Stimulated activated CD4-positive, alpha-beta T cell treated with anti-CD3 and anti-CD28 coated beads, Interleukin-4, amount 100 ng/mL, for 24 hours (primary cell): ENCODE measurements at places on chromosomes 1 and 21.

- peak; percentile 39 for DNase-seq
Observed at GRCh38 chr1:44212355-44213221, 683 bp upstream of the DMAP1 start.

DNA sequence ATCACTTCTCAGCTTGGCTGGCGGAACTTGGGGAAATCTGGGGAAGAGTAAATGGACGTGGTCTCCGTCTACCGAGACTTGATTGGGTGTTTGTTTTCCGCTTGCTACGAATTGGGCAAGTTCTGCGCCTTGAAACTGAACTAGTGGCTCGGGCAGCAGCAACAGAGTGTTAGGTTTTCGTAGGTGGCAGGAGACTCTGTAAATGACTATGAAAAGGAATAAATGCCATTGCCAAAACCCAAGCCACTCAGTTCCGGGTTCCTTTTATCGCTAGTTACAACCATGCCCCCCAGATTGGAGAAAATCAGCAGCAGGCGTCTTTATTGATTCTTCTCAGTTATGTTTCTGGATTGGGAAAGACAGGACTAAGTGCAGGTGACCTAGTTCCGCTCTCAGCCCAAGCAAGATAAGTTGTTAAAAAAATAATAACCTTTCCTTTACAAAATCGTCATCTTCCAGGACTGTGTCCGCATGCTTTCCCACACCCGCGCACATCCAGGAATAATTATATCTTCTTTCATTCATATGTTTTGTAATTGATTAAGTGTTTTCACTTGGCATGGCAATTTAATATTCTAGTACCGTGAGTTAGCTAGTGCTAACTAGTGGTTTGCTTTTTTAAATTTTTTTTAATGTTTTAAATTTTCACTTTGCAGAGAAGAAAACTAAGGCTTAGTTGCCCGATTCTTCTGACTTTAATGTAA is 3.4 kb downstream of the LHX9 start:
- DNase-seq = no peak

DNA sequence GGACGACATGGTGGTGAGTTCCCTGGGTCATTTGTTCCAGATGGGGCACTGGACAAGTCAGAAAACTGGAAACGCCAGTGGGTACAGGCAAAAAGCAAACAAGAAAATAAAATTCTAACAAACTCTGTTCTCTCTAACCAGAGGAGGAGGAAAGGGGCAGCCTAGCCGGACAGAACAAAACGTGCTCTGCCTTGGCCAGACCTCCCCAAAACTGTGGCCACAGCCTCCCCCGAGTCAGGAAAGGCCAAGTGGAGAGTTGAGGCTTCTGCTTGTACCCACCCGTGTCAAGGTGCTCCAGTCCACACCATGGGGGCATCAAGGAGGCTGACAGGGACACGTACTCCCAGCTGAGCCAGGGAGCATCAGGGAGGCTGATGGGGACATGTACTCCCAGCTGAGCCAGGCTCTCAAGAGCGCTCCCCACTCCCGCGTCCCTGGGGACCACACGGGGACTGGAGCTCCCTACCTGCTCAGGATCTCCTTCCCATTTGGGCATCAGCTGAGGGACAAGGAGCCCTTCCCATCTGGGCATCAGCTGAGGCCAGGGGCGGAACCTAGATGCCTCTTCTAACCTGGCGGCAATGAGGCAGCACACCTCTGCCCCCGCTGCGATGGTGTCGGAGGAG is 154.8 kb upstream of the COL6A1 start:
- DNase-seq = no peak

- no peak for DNase-seq
Observed at GRCh38 chr1:111587509-111588174, 31.9 kb upstream of the RAP1A start.

DNA sequence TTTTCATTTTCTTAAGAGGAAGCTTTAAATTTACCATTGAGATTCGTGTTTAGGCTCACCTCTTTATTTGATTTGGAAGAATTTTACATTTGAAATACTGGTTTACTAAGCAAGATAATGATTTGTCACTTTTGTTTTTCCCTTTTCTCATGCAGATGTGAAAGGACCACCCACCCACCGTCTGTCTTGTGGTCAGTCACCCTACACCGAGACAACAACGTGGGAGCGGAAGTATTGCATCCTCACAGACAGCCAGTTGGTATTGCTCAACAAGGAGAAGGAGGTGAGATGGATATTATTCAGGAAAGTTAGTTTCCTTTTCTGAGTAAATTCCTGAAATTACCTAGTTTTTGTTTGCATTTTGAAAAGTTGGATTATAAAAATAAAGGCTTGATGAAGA is 189.5 kb downstream of the RASAL2 start:
- DNase-seq = no peak

DNA sequence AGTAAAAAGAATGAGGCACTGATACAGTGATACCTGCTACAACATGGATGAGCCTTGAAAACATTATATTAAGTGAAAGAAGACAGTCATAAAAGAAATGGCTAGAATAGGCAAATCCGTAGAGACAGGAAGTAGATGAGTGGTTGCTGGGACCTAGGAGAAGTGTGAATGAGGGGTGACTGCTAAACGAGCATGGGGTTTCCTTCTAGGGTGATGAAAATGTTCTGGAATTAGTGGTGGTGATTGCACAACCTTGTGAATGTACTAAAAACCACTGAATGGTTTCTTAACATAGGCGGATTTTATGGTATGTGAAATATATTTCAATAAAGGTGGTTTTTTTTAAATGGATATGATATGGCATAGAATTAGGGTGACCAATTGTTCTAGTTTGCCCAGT is 12.6 kb upstream of the SERINC2 start:
- DNase-seq = no peak

- DNase-seq = peak; percentile 22
Observed at GRCh38 chr21:36747815-36748383, 49.0 kb downstream of the SIM2 start.

DNA sequence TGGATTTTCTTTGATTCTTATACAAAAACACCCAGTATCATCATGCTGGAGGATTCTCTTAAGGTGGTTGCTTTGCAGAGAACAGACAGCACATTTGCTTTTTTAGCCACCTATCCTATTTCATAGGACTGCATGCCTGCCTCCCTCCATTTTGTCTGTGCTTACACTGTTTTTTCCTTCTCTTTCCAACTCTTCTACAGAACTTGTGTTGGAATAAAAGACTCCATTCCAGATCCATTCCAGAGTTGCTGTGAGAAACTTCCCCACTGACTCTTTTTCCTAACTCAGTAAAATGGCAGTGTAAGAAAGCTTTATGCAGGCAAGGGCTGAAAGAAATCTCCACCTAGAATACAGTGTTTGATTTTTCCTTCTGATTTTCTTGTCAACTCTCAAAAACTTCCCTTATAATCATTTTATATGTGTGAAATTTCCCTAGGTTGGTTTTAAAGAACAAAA is 5.2 kb upstream of the ARID1A start:
- DNase-seq = no peak

DNA sequence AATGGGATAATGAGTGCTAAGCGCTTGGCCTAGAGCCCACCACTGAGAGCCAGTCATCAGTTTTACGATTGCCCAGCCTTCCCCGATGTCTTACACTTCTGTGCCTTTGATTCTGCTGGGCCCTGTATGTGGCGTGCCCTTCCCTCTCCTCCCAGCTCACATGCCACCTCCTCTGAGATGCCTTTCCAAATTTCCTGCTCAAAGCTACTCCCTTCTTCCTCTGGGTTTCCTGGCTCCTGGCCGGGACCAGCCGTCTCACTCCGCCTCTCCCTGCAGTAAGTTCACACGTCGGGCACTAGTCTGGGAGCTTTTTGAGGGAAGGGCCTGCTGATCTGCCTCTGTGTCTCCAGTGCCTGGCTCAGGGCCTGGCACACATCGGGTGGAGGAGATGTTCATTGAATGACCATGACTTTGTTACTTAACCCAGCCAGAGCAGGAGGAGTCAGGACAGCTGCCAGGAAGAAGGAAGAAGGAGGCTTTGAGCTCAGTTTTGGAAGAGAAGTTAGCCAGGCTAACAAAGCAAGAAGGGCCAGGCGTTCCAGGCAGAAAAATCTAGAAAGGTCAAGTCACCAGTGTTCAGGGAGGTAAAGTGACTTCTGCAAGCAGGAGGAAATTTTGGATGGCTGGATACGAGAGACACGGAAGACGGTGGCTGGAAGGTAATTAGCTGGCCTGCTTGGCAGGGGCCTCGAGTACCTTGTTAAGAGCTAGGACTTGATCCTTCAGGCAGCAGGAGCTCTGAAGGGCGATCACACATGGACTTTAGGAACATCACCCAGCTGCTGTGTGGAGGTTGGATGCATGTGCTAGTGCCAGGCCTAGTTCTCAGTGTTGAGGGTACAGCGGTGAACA is 63.6 kb downstream of the EPHB2 start:
- DNase-seq = no peak

DNA sequence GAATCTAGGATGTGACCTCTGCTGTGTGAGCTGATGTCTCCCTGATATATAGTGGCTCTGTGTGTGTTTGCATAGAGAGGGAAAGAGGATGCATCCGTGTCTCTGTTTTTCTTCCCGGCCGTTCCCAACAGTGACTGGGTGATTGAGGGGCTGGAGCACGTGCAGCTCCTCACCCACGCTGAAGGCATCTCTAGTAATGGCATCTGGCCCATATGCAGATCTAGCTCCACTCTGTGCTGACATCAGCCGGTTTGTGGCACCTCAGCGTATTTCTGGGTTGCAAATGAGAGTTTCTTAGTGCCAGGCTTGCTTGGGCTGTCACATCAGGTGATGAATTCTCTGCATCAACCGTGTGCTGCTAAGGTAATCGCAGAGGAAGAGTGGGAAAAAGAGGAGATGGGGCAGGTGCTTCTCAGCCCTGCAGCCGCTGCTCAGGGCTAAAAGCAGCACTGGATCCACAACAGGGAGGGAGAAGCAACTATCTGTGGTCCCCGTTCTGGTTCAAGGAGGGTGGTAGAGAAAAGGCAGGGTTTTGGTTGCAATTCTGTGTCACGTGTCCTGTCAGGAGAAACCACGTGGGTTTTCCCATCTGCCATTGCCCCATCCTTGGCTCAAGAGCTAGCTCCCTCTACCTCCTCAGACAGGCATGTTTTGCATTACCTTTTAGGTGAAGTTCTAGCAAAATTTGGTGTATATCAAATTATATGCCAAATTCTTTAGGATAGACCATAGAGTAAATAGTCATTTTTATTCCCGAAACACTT is 282.9 kb downstream of the PBX1 start:
- no peak for DNase-seq

GRCh38 chr1:158016651-158017335 is 23.3 kb downstream of the KIRREL1 start:
- DNase-seq = no peak

- DNase-seq = no peak
Observed at GRCh38 chr21:26782331-26782730, 62.9 kb downstream of the ADAMTS1 start.

DNA sequence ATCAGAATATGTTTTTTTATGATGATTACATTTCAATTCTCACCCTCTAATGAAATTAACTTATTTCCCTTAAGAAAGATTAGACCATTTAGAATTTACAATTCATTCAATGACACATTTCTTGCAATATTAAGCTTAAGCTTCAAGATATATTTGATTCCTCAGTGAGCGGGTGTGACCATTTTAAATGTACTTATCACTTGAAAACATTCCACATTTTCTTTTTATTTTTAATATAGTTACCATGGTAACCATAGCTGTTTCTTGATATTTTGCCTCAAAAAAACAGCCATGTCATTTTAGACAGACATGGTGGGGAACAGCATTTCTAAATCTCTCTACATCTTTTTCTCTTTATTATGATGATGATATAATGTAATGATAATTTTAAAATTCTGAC is 1029.0 kb upstream of the B3GALT2 start:
- DNase-seq = no peak

DNA sequence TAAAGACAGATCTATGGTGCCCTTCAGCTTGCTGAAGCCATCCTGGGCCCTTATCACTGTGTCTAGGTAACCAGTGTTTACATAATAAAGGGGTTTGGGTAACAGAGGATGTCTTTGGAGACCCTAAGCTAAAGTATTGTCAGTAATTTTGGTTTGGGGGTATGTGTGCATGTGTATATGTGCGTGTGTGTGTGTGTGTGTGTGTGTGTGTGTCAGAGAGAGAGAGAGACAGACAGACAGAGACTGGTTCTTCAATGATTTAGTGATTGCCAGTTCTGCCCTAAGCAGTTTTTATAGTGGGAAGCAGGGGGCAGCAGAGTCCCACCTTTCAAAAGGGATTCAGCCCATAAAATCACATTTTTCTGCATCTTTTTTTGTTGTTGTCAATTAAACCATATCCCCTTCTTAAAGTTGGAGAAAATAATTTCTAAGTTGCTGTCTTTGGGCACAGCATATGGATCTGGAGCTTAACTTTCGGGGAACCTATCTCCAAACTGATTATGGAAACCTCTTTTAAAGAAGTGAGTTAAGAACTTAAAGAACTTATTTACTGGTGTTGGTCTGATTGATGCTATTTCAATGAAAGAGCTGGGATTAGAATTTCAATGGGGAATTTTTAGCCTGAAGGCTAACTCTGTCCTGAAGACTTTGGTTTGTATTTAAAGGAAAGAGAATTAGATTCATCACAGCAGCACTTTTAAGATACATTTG is 51.1 kb downstream of the ZNF326 start:
- peak; percentile 7 for DNase-seq

- no peak for DNase-seq
Observed at GRCh38 chr1:23427550-23427949, 3.0 kb upstream of the TCEA3 start.

GRCh38 chr1:171744986-171745385 is 3.1 kb upstream of the VAMP4 start:
- no peak for DNase-seq
